ENCODE measurements at places on chromosomes 6 and 20.

DNA sequence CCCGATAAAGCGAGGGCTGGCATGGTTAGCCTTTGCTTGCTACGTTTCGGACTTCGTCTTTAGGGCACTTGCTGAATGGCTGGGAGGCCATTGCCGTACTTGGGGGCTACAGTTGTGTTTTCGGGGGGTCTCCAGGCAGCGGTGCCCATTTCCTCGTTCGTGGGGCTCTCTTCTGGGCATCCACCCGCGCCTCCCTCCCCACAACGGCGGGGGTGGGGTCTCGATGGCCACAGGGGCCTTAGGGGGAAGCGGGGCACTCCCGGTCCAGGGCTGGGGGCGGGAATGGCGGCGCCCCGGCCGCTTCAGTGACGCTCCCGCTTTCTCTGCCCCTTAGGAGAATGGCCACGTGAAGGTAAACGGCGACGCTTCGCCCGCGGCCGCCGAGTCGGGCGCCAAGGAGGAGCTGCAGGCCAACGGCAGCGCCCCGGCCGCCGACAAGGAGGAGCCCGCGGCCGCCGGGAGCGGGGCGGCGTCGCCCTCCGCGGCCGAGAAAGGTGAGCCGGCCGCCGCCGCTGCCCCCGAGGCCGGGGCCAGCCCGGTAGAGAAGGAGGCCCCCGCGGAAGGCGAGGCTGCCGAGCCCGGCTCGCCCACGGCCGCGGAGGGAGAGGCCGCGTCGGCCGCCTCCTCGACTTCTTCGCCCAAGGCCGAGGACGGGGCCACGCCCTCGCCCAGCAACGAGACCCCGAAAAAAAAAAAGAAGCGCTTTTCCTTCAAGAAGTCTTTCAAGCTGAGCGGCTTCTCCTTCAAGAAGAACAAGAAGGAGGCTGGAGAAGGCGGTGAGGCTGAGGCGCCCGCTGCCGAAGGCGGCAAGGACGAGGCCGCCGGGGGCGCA lies 2.4 kb downstream of the MARCKS start:
- no peak for DNase-seq

DNA sequence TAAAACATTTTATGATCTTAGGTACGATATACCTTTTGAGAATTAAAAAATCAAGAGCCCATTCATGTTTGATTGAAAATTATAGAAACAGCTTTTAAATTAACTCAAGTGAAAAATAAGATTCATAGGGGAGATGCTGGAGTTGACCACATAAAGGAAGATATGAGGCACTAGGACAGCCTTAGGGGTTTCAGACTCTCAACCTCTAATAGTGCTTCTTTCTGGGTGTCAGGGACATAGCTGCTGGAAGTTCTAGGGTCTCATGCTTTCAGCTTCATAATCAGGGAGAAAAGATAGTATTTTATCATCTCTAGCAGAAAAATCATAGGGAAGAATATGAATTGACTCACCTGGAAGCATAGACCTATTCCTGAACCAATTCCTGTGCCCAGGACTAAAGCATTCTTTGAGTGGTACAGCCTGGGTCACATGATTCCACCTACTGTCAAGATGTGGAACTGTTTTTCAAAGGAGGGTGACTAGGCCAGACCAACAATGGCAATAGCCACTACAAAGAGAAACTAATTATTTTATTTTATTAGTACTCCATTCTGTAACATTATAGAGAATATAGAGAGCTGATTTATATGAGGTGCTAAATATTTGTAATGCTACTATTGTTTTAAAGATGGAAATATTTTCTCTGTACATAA lies 27.8 kb upstream of the CENPW start:
- peak; percentile 52 for DNase-seq

- no peak for DNase-seq
Measured at GRCh38 chr6:167031082-167031709, 32.0 kb downstream of the CEP43 start.

- DNase-seq: no peak
Measured at GRCh38 chr20:33540427-33540826, 50.5 kb downstream of the CBFA2T2 start.

All from AML-193 (cell line).